Epithelial cell of umbilical artery (primary cell): ENCODE measurements at places on chromosomes 7 and 10. TPM values are rescaled to one million over a fixed set of nuclear protein-coding genes. Genes with fewer than 3 reads are reported as not detected.

Gene FBXL13
- total RNA-seq, result 3.2 and 4.4 TPM in 2 replicates

Gene HOXA10
- 17.9 and 20.1 TPM in 2 replicates for total RNA-seq

Gene RP9
- 11.2 and 13.6 TPM in 2 replicates for total RNA-seq

Gene TUBAL3
- total RNA-seq, result under 0.01 and 0.15 TPM in 2 replicates

Gene CACNB2
- not detected in 2 replicates for total RNA-seq

Gene SAP25
- not detected in 2 replicates for total RNA-seq

Gene ACTR3C
- total RNA-seq, result 1.5 and 1.6 TPM in 2 replicates

Gene ACHE
- total RNA-seq, result under 0.01 and 0.15 TPM in 2 replicates

Gene OR6V1
- not detected in 2 replicates for total RNA-seq

Gene WEE2
- total RNA-seq, result not detected in 2 replicates

Gene VAX1
- total RNA-seq, result not detected in 2 replicates

Gene POR
- total RNA-seq, result 51.3 and 65.5 TPM in 2 replicates

Gene GIMAP6
- 115 and 116 TPM in 2 replicates for total RNA-seq

Gene DPP6
- total RNA-seq, result not detected in 2 replicates

Gene CACNA2D1
- 54.6 and 120 TPM in 2 replicates for total RNA-seq

Gene STAG3
- 0.65 and 1.1 TPM in 2 replicates for total RNA-seq

Gene GIMAP5
- total RNA-seq, result 4.2 and 8.1 TPM in 2 replicates

Gene ACSM6
- not detected in 2 replicates for total RNA-seq

Gene SEMA3E
- total RNA-seq, result not detected in 2 replicates

Gene FAM25C
- not detected in 2 replicates for total RNA-seq

Gene MEOX2
- total RNA-seq, result 3.2 and 34.5 TPM in 2 replicates

Gene RNF32
- 0.15 and 0.32 TPM in 2 replicates for total RNA-seq
